Activated T-cell treated with anti-CD3 and anti-CD28 coated beads, Interleukin-2, amount 50 U/mL, for 72 hours (primary cell): ENCODE measurements at places on chromosomes 12 and 14.
A peak's percentile ranks its signal among the peaks of the same experiment; 100 is the strongest.

DNA sequence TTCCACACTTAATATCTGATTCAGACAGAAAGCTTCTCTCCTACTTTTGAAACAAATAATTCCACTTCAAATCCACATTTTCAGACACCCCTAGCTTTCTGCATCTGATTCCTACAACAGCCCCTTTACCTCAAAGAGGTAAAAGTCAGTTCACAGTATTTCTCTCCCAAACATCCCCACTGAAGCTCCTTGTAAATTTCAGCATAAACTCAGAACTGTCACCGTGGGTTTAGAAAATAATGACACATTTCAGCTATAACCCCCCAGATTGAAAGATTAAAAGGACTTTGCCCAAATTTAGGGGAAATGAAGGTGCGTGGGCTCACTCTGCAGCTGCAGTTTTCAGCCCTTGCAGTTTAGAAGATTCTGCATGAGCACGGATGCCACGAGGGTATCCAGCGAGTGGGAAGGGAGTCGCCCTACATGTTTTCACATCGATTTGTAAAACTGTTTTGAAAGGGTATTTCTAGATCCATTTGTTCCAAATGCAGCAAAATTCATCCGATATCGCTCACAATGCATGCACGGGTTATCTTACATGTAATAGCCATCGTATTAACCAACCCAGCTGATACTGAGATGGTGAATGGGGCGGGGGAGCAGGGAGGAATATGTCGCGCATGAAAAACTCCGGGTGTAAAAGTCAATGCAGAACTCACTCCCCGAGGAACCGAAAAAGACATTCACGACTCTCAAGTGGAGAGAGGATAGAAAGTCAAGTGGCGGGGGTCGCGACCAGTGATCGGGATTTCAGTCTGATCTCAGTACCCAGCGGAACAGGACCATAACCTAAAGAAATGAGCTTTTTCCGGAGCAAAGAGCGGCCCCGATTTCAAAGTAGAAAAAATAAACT lies 5.0 kb upstream of the CCND2 start:
- no peak for DNase-seq

DNA sequence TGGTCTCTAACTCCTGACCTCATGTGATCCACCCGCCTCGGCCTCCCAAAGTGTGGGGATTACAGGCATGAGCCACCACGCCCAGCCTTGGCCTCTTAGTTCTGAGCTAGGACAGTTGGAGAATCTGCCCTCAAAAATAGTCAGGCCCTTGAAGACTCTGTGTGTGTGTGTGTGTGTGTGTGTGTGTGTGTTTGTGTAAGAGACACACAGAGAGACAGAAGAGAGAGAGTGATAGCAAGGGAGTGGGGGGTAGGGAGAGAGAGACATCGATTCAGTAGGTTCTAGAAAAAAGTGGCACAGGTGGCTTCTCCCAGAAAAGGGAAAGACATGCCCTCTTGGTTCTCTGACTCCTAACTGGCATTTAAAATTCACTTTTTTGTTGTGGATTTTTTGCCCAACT lies 5.4 kb downstream of the HNF1A start:
- DNase-seq: no peak

GRCh38 chr14:81550001-81550637 lies 16.5 kb upstream of the SEL1L start:
- peak; percentile 16 for DNase-seq

GRCh38 chr14:52825085-52825484 lies 33.7 kb upstream of the GNPNAT1 start:
- DNase-seq: peak; percentile 8

DNA sequence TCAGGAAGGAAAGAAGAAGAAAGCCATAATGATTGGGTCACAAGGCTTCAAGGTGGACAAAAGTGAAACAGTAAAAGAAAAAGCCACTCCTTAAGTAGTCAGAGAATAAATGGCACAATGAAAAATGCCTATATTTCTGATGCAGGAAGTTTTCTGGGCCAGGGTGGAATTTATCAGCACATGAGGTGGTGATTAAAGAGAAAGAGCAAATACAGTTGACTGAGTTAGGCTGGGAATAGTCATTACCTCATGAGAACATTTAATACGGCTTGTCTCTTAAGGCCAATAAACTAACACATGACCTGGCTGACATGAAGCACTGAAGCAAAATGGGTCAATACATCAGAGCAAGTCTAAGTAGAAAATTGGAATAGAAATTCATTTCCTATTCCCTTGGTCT lies 499.7 kb downstream of the TMTC2 start:
- DNase-seq: no peak

DNA sequence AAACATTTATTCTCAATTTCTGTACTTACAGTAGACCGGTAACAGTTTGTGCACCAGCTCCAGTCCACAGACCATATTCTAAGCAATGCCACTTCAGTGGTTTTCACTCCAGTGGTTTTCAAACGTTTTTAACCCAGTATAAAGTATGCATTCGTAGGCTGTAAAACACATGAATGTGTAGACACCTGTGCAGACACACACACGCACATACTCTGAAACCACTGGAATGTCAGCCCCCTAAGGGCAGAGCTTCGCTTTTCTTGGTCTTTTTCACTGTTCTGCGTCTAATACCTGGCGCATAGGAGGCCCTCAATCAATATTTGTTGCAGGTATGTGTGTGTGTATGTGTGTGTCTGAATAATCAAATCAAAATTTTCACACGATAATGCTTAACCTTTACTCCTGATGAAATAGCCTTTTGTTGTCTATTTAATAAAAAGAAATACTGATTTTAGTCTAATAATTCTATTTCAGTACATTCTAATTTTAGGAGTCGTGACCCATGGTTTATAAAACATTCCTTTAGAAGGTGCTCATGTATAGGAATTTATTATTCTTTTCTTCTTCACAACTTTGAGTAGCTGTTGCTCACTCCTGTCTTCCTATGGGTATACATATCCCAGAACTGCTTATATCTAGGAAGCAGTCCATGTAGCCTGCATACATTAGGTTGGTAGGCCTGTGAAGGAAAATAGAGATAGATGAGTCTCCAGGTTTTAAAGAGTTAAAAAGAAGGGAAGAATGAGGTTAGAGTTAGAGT lies 73.6 kb upstream of the REP15 start:
- DNase-seq: no peak

DNA sequence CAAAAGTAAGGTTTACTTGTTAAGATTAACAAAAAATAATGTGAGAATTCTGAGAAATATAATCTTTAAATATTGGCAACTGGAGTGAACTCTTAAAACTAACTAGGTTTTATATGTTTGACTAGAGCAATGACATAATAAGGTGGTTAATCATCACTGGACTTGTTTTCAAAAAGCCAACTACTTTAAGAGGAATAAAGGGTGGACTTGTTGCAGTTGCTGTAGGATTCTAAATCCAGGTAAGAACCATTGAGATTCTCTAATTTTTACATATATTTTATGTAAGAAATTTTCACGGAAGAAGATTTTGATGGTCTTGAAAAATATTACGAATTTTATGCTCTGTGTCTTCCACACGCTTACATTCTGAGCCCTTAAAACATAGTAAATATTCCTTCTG lies at the start of gene SLCO1B1:
TSS of gene SLCO1B1 (plus strand) at position 197 of the 400 bp plus-strand sequence. CDS start 10,381 bp downstream, outside the sequence.
- no peak for DNase-seq

DNA sequence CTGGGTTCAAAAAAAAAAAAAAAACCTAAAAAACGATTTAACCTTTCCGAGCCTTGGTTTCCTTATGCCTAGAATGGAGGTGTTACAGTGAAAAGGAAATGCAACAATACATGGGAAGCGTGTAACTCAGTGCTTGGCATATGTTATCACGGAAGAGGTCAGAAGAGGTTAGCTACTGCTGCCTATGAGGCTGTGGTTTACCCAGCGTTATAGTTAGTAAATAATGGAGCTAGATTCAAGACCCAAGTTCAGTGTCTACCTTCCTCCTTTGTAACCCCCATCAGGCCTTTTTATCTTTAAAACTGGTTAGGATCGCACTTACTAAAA lies 839 bp downstream of the IFT43 start:
- no peak for DNase-seq

DNA sequence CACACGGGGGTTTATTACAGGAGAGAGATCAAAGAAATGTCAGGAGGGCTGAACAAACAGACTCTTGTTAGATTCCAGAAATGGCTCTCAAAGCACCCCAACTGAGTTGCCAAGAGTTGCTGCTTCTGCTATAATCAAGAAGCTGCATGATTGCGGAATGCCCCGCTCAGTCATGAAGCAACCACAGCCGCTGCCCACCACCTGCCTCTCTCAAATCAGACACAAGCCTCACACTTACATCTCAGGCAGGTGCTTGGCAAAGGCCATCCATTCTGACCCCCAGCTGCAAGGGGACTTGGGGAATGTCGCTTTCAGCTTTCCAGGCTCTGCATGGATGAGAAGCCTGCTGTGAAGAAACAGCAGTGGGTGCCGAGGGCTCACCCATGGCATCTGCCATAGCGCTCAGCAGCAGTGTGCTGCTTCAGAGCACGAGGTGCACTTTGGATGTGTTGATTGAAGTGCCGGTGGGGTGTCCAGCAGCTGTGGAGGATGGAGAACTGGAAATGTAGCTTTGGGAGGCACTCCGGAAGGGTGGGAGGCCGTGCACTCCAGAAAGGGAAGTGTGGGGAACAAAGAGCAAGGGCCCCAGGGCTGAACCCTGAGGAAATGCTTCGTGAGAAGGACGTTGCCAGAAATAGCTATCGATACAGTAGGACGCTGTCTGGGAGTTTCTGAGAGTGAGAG lies 37.7 kb downstream of the LRRC74A start:
- DNase-seq: no peak

DNA sequence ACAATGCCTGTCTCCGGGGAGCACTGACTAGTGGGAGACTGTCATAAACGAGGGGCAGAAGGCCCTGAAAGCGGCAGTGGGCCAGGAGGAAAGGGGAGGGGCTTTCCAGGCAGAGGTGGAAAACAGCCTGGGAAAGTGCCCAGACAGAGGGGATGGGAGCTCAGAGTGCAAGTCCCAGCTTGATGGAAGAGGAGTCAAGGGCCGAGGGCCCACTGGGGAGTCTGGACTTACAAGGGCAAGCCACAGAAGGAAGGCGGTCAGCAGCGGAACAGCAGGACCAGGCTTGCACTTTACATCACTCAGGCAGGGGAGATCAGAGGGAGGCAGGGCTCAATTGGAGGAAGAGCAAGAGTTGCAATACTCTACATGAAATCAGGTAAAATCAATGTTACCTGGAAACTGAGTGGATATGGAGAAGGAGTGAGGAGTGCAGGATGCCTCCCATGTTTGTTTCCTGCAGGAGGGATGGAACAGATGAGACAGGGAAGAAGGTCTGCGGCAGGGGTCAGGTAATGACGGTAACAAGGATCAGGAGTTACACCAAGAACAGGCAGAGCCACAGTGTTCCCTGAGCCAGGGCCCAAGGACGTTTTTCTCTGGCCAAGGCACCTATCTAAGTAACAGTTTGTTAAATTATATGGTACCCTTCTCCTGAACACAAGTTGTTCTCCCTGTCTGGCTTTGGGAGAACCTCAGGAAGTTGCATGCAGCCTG lies 23.8 kb downstream of the PXN start:
- no peak for DNase-seq

- DNase-seq: no peak
Measured at GRCh38 chr14:68144051-68144681, 324.6 kb downstream of the RAD51B start.

DNA sequence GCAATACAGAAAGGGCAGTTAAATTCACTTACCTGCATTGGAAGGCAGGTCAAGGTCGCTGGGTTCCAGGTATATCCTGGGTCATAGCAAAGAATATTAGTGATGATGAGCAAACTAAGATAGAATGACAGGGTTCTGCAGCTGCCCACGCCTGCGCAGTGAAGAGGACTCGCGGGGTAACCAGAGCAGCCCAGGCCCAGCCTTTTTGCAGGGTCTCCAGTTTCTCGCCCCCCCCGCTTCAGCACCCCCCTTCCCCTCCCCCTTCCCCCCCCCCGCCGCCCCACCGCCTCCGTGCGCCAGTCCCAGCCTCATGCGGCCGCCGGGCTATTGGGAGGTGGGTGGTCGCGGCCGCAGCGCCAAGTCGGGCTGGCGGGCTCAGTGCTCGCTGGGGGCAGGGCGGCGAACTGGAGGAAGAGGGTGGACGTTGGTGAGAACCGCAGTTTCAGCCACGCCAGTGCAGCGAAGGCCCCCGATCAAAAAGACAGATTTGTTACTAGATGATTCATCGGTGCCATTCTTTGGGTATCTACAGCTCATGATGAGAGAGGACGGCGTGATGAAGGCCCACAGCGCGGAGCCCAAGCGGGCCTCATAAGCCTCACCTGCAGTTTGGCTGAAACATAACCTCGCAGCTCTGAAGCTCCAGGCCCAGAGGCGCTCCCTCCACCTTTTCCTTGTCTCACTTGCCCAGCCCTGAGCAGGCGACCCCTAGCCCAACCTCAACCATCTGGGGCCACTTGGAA lies 20.2 kb downstream of the SLC2A3 start:
- peak; percentile 29 for DNase-seq

GRCh38 chr12:53221203-53222080 lies 10.6 kb downstream of the RARG start:
- peak; percentile 63 for DNase-seq

DNA sequence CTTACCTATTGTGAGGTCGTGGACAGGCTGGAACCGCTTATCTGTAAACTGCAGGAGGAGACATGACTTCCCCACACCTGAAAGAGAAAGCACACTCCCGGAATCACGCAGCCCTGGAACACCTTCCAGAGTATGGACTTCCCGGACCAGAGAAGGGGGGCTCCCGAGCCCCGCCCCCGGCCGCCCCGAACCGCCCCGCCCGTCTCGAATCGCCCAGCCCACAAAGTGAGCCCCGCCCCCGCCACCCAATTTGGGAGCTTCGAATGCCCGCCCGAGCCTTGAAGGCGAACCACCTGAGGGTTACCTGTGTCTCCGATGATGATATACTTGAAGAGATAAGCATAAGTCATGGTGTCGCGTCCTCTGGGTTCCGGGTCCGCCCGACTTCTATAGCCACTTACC lies 235 bp downstream of the RAB2B start:
- no peak for DNase-seq

- DNase-seq: no peak
Measured at GRCh38 chr12:82665142-82665923, 21.4 kb upstream of the TMTC2 start.

GRCh38 chr12:779745-780734 lies 27.7 kb downstream of the WNK1 start:
- no peak for DNase-seq

DNA sequence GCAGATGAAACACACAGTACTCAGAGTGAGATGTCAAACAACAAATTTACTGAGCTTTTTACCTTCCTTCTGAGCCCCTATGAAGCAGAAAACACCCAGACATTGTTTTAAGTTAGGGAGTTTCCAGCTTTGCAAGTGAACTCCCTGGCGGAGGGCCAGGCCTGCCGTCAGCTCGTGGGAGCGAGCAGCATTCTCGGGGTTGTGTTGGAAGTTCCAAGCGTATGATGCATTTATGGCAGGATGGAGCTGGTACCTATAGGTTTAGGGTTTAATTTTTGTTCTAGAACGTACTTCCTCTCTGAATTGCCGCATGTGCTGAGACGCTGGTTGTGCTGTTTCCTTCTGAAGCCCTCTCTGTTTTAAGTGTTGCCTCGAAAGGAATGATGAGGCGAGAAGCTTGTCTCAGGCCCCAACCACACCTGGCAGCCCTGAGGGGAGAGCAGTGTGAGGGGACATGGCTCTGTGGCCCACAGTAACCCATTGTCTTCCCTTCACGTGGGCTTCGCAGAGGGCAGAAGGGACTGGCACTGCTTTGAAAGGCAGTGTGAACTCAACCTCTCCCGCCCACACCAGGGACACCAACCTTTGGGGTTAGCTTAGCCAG lies 76.6 kb downstream of the SSPN start:
- peak; percentile 50 for DNase-seq

- DNase-seq: peak; percentile 40
Measured at GRCh38 chr12:57452181-57452936, 2.7 kb upstream of the INHBE start.
